ENCODE measurements at places on chromosomes 7 and 10. TPM values are rescaled to one million over a fixed set of nuclear protein-coding genes. Genes with fewer than 3 reads are reported as not detected.

MYL7 gene
- not detected for total RNA-seq

SKAP2 gene
- total RNA-seq = 27.4 TPM

CEP55 gene
- total RNA-seq = 8.3 TPM

LHFPL3 gene
- not detected for total RNA-seq

SLC18A2 gene
- not detected for total RNA-seq

GALNT11 gene
- total RNA-seq = 21.3 TPM

CPA4 gene
- 3.1 TPM for total RNA-seq

A1CF gene
- not detected for total RNA-seq

MXI1 gene
- total RNA-seq = 10.6 TPM

SLC39A12 gene
- total RNA-seq = not detected

ANKRD7 gene
- 0.91 TPM for total RNA-seq

OR6B1 gene
- total RNA-seq = not detected

SPOCK2 gene
- 0.26 TPM for total RNA-seq

PLEKHA1 gene
- 15.9 TPM for total RNA-seq

MYH16 gene
- total RNA-seq = 0.26 TPM

RARRES2 gene
- 377 TPM for total RNA-seq

FRMD4A gene
- total RNA-seq = 21.5 TPM

DNA2 gene
- total RNA-seq = 6.5 TPM

LRGUK gene
- total RNA-seq = under 0.01 TPM

PPP1R9A gene
- total RNA-seq = 0.24 TPM

POLR2J2 gene
- 0.40 TPM for total RNA-seq

OR2A7 gene
- 0.13 TPM for total RNA-seq

PRSS2 gene
- 2.9 TPM for total RNA-seq

PUS7 gene
- total RNA-seq = 31.4 TPM

C10orf105 gene
- not detected for total RNA-seq

CALML3 gene
- total RNA-seq = not detected

IGFBP1 gene
- total RNA-seq = not detected

CCDC172 gene
- not detected for total RNA-seq
